Progenitor cell of endocrine pancreas (in vitro differentiated cells): ENCODE measurements at places on chromosomes 16 and 17.

DNA sequence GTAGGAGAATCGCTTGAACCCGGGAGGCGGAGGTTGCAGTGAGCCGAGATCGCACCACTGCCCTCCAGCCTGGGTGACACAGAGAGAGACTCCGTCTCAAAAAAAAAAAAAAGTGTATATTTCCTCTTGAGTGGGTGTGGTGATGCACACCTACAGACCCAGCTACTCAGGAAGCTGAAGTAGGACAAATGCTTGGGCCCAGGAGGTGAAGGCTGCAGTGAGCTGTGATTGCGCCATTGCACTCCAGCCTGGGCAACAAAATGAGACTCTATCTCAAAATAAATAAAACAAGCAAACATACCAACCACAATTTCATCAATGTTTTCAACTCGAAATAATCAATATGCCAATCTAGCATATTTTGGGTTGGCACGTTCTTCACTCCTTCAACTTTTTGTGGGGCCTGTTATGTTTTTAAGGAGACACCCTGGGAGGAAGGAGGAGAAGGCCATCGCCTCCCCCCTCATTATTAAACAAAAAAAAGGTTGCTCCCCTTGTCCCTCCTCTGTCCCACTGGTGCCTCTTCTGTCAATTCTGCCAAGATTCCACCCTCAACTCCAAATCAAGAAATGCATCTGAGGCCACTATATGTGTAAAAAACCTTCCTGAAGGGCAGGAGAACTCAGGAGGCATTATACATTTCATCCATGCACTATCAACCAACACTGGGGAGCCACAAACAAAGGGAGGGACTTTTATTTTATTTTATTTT lies 52.4 kb upstream of the ATF7IP2 start:
- H3K4me1 ChIP-seq = peaks cover 30% of the 10 kb centered on the region
- no peak overlapping the region for H3K4me3 ChIP-seq
- DNase-seq = no peak
- no peaks in the 10 kb centered on the region for H3K36me3 ChIP-seq

DNA sequence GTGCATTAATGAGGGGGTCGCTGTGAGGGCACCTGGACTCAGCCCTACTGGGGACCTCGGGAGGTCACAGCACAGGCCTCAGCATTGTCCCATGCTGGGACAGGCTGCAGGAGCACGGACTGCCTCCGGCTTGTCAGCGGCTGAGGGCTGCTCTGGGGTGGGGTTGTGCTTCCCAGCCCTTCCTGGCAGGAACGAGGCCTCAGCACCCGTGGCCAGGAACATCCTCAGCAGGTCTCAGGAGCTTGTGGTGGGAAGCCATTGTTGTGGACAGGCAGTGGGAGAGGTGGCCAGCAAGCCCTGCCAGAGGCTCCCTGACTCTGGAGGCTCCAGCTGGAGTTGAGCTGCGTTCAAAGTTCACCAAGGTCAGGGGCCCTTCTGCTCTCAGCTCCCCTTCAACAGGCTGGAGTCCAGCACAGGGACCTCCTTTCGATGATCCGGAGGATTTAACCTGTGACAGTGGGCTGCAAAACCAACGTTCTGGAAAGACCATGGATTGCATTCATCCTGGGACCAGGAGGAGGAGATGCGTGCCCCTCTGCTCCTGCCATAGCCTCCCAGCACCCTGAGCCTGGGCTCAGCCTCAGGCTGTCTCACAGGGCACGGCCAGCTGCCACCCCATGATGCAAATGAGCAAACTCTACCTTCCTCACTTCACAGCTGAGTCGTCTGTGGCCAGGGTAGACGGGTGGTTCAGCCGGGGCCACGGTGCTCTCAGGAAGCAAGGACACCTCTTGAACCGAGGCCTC lies 32.6 kb downstream of the FOXL1 start:
- H3K4me3 ChIP-seq = no peak overlapping the region
- H3K4me1 ChIP-seq = no peaks in the 10 kb centered on the region
- DNase-seq = no peak
- H3K27ac ChIP-seq = no peak overlapping the region
- no peaks in the 10 kb centered on the region for H3K36me3 ChIP-seq

DNA sequence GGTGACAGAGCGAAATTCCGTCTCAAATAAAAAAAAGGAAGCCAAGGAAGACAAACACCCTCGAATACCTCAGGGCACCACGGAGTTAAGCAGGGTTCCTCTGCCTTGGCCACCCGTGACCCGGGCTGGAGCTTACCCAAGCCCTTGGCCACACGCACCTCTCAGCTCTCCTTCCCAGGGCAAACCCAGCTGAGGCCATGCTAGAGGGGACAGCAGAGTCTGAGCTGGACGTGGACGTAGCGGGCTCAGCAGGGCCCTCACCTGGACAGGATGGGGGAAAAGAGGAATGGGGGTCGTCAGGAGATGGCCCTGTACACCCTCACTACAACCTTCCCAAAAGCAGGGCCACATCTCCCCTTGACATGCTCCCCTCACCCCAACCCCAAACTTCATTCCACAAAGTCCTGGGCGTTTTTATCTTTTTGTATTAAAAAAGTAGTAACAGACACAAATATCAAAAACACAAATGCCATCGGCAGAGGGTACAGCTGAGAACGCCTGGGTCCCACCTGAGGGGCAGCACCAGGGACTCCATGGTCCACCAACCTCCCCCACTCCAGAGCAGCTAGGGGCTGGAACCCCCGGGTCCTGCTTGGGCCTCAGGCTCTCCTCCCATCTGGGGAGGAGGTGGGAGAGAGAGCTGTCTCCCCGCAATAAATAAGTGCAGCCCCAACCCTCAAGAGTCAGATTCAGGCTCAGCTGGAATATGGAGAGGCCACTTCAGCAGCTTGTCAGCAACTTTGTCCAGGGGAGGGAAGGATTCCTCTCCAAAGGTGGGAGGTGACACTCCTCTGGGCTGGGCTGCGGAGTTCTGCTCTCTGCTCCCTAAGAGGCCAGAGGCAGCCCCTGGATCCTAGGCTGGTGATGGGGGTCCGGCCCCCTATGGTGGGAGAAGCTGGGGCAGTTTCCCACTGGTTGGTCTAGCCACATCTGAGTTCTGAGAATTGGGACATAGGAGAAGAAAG lies 11.9 kb downstream of the PER1 start:
- peaks cover 12% of the 10 kb centered on the region for H3K36me3 ChIP-seq
- H3K27ac ChIP-seq = no peak overlapping the region
- H3K4me3 ChIP-seq = no peak overlapping the region

- no peak overlapping the region for H3K4me3 ChIP-seq
- DNase-seq = no peak
- no peaks in the 10 kb centered on the region for H3K27me3 ChIP-seq
- H3K27ac ChIP-seq = peak overlapping the region; percentile 38
These were observed 11.9 kb downstream of the SBK1 start for GRCh38 chr16:28304214-28304613.

GRCh38 chr16:60729051-60729450 lies 1307.2 kb downstream of the CDH8 start:
- H3K36me3 ChIP-seq = no peaks in the 10 kb centered on the region
- H3K4me1 ChIP-seq = no peaks in the 10 kb centered on the region
- DNase-seq = no peak
- H3K27me3 ChIP-seq = no peaks in the 10 kb centered on the region
- H3K4me3 ChIP-seq = no peak overlapping the region

GRCh38 chr16:69408475-69408874 lies 15.9 kb upstream of the CYB5B start:
- H3K4me1 ChIP-seq = peaks cover 7% of the 10 kb centered on the region
- H3K36me3 ChIP-seq = no peaks in the 10 kb centered on the region
- H3K4me3 ChIP-seq = no peak overlapping the region
- no peaks in the 10 kb centered on the region for H3K27me3 ChIP-seq
- H3K27ac ChIP-seq = no peak overlapping the region
- no peak for DNase-seq

DNA sequence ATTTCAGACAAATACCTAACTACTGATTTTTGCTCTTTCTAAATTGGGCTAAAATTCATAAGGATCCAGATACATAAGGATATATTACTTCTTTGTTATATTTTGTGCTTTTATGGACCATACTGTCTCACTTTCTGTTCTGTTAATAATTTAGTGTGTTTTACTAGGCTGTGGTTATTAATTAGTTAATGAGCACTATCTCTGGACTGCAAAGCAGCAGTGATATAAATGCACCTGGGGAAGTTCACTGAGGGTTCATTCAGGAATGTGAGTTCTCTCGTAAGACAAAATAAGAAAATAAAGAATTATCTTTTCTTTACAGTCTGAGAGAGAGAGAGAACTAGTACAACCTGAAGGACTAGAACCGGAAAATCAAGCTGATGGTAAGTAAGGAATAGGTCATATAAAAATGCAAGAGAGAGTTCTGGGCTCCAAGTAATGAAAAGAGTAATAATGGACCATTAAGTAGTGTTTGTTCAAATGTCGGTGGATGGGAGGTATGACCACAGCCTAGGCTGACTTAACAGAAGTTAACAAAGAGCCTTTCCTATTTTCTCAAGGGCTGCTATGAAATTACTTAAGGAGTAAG lies 55.6 kb downstream of the IKZF3 start:
- peaks cover 16% of the 10 kb centered on the region for H3K4me1 ChIP-seq
- peak overlapping the region; percentile 5 for H3K4me3 ChIP-seq
- no peak for DNase-seq
- peak overlapping the region; percentile 63 for H3K27ac ChIP-seq
- peaks cover 12% of the 10 kb centered on the region for H3K27me3 ChIP-seq

DNA sequence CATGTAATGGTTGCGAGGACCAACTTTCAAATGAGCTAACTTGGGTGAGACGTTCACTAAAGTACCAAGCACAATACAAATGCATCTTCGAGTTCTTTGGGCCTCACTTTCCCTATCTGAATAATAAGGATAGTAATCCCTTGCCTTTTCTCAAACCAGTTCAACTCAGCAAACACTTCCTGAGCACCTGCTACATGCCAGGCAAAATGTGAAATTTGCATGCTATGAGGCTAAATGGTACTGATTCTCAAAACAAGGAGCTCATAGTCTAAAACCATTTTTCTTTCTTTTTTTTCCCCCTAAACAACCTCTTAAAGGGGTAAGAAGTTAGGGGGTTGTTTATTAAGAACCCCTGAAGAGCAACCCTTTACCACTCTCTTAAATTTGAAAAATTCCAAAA lies 101.4 kb upstream of the HLF start:
- peaks cover 18% of the 10 kb centered on the region for H3K36me3 ChIP-seq
- H3K4me1 ChIP-seq = no peaks in the 10 kb centered on the region
- H3K4me3 ChIP-seq = no peak overlapping the region
- no peak for DNase-seq
- no peaks in the 10 kb centered on the region for H3K27me3 ChIP-seq

DNA sequence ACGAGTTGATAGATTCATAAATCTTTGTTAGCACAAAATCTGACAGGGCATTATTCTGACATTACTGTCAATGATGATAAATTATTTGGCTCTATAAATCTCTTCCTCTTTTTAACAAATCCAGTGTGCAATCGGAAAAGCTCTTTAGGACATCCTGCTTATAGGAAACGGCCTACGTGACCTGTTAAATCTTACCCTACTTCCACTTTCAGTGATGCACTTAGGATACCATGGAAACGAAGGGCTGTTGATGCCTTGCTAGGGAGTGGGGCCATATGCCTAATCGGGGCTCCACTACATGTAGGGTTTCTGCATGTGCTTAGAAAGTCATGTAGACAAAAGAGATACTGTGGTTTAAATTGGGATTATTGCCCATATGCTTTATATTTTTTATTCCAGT lies 27.2 kb downstream of the ZNF594 start:
- DNase-seq = no peak
- no peak overlapping the region for H3K4me3 ChIP-seq
- H3K27ac ChIP-seq = no peak overlapping the region

DNA sequence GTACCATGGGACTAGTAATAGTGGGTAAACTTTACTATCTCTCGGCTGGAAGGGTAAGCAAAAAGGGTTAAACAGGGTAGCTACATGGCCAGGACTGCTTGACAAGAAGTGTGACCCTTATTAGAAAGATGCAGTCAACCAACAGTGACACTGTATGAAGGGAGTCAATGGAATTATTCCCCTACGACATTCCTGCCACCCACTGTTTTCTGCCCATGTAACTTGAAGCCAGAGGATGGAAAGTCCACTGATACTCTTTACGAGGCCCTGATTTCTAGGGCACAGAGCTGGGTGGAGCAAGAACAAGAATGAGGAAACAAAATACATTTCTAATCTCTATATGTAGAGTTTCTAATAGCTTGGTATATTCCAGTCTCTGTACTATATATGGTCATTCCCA lies 1102.5 kb downstream of the CDH11 start:
- H3K4me1 ChIP-seq = no peaks in the 10 kb centered on the region
- H3K27me3 ChIP-seq = no peaks in the 10 kb centered on the region
- H3K36me3 ChIP-seq = no peaks in the 10 kb centered on the region

- no peak for DNase-seq
- H3K27ac ChIP-seq = no peak overlapping the region
- H3K4me1 ChIP-seq = peaks cover 14% of the 10 kb centered on the region
- no peak overlapping the region for H3K4me3 ChIP-seq
- no peaks in the 10 kb centered on the region for H3K36me3 ChIP-seq
These were observed 237.0 kb downstream of the CA10 start for GRCh38 chr17:51921500-51921899.

GRCh38 chr16:10839279-10839666 lies 20.7 kb upstream of the TVP23A start:
- no peak overlapping the region for H3K4me3 ChIP-seq
- peaks cover 17% of the 10 kb centered on the region for H3K27me3 ChIP-seq
- H3K36me3 ChIP-seq = no peaks in the 10 kb centered on the region
- no peak overlapping the region for H3K27ac ChIP-seq

DNA sequence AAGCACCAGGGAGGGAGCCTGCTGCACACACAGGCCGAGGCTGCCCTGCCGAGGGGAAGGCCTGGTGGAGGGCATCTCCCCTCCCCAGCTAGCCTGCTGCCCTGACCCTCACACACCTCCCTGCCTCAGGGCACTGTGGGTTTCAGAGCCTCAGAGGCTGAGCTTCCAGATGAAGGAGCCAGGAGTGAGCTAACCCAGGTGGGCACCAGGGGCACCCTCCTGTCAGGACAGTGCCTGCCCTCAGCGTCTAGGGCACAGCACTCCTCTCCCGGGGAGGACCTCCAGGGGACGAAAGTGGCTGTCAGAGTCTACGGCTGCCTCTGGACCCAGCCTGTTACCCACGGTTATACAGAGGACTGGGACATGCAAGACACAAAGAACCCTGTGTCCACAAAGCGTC lies 22.8 kb upstream of the DLX4 start:
- H3K27ac ChIP-seq = no peak overlapping the region
- no peak for DNase-seq
- peaks cover 64% of the 10 kb centered on the region for H3K27me3 ChIP-seq
- peaks cover 3% of the 10 kb centered on the region for H3K4me1 ChIP-seq
- H3K36me3 ChIP-seq = no peaks in the 10 kb centered on the region
- no peak overlapping the region for H3K4me3 ChIP-seq

DNA sequence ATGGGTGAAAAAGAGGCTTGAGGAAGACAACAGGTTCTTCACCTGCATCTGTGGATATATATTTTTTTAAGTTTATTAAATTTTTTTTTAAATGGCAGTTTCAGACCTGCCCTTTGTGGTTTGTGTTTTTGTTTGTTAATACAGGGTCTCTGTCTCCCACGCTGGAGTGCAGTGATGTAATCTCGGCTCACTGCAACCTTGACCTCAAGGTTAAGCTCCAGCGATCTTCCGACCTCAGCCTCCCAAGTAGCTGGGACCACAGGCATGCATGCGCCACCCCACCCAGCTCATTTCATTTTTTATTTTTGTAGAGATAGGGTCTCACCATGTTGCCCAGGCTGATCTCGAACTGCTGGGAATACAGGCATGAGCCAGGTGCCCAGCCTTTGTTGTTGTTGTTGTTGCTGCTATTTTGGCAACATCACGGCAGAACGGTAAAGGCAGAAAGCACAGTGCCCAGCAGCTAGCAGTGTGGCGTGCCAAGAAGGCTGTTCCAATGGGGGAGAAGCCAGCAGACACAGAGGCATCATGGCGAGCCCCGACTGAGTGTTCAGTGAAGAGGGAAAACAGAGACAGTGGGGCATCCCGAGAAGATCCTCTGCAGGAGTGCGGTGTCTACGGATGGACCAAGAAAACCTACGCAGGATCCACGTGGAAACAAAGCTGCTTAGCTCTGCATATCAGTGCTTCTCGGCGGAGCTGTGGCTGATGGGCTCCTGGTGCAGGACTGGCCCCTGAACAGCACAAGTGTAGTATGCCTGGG lies 19.6 kb downstream of the TMC6 start:
- no peak for DNase-seq
- H3K27ac ChIP-seq = no peak overlapping the region
- H3K27me3 ChIP-seq = no peaks in the 10 kb centered on the region
